Activated CD4-positive, alpha-beta T cell treated with anti-CD3 and anti-CD28 coated beads, Interleukin-10, Interleukin-2, amounts not matched to agents 100 ng/mL and 50 ng/mL, durations not matched to agents 16 hours and 8 hours (primary cell): ENCODE measurements at places on chromosomes 16 and 17.

DNA sequence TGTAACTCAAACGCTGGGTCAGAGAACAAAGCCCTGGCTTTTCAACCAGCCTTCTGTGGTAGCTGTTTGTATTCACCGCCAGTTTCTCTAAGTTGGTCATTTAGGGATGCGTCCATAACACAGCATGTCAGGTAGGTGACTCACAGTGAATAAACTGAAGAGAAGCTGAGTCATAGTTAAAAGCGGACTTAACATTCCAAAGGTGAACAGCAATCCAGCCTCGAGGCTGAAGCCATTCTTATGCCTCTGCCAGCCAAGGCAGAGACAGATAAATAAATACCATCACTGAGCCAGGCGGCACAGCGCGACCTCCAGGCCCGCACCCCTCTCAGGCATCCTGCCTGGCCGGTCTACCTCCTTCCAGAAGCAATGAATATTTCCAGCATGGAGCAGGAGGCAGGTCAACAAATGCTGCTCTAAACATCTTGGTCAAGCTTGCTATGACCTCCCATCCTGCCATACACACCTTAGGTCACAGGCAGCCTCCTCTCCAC lies 12.4 kb upstream of the CACNG4 start:
- no peak for DNase-seq

DNA sequence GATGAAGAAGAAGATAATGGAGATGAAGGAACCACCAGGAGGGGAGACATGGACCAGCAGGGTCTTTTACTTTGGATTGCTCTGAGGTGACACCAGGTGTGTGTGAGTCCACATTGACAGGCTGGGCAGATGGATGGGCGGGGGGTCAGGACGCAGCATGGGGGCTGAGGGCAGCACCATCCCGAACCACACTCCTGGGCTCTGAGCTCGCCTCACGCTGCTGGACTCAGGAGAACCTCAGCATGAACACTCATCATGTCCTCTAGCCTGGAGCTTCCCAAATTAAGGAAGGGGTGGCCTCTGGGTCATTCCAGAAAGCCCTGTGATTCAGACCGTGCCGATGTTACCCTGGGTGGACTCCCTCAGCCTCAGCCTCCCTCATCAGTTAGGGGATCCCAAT lies 50.4 kb upstream of the MAP3K14 start:
- DNase-seq: no peak

- no peak for DNase-seq
These were observed 18.9 kb downstream of the TPSD1 start for GRCh38 chr16:1274767-1275166.

DNA sequence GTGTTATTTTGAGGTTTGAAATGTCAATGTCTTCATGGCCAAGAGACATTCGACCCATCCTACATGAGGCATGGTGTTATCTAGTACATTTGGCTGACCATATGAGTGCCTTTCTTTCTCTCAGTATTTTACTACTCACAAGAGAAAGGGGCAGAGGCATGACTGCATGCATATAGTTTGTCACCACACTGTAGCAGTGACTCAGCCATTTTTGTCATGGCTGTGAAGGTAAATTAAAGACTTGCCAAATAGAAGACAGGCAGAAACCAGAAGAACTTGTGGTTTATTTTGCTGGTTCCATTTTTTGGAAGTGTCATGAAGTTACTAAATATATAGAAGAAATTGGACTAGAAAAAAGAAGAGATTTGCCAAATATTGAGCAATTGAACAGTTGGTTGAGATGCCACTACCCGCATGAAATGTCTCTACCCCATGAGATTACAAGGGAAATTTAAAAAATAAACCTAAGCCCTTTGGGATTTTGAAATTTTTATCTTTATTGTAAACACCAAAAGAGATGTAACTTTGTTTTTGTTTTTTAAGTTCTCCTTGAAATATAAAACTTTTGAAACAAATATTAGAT lies 170.3 kb downstream of the CHD9 start:
- peak; percentile 15 for DNase-seq

GRCh38 chr16:1895949-1896675 lies 22.1 kb downstream of the HS3ST6 start:
- DNase-seq: no peak

GRCh38 chr16:55043499-55043898 lies 112.8 kb downstream of the IRX5 start:
- no peak for DNase-seq

- DNase-seq: no peak
These were observed 290.0 kb upstream of the SOX9 start for GRCh38 chr17:71830866-71831265.
